NCI-H69 (cell line): ENCODE measurements at places on chromosomes 13 and 19.
A peak's percentile ranks its signal among the peaks of the same experiment; 100 is the strongest.

DNA sequence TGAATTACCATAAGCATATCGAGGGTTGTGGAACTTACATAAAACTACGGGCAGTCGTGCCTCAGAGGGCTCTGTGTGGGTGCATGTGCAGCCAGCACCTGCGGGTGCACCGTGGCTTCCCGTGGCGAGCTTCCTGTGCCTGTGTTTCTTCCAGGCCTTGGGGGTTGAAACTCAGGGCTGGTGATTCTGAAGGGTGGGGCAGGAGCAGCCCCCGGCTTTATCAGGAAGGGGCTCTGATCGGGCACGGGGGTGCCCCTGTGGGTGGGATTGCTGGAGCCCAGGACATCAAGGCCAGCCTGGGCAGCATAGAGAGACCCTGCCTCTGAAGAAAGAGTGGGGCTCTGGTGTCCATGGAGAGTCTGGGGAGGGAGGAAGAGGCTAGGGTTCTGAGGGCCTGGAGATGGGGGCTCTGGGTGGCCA, 11.1 kb downstream of the ATP4B start:
- peak; percentile 36 for DNase-seq

DNA sequence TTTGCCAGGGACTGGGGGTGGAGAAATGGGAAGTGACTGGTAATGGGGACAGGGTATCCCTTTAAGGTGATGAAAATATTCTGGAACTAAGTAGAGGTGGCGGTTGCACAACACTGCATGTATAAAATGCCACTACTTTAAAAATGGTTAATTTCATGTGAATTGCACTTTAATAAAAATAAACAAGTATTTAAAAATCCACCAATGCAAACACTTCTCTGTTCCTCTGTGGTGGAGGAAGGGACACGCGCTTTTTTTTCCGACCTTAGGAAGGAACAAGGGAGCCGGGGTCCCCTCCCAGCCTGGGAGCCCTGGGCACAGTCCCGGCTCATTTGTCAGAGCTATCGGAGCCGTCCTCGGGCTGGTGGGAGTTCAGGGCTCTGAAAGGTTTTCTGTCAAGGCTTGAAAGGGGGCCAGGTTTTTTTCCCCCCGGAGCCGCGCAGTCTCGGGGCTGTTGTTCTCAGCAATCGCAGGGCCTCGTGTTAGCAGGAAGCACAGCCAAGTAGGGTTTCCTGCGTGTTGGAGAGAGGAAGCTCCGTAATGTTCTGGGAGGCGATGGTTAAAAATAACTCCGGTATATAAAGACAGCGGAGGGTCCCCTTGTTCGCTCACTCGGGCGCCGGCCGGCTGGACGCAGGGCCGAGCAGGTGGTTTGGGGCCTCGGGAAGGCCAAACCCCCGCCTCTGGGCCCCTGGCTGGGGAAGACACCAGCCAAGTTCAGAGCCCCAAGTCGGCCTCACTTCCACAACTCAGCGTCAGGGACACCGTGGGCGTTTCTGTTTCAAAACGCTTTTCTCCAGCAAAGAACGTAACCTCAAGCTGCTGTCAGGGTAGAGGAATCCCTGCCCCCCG, 41.2 kb upstream of the KLF2 start:
- no peak for DNase-seq

DNA sequence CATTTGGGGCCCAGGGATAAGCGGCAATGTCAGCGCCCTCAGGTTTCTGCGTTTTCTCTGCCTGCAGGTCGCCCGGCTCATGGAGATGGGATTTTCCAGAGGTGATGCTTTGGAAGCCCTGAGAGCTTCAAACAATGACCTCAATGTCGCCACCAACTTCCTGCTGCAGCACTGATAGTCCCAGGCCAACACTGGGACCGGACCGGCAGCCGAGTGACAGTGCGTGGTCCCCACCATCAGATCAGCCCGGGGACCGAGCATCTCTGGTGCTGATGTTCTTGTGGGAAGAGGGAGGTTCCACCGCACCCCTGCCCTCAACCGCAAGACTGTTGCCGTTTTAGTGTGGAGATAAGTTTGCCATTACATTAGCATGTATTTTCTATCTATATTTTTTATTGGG, 78.0 kb upstream of the GPR183 start:
- no peak for DNase-seq

DNA sequence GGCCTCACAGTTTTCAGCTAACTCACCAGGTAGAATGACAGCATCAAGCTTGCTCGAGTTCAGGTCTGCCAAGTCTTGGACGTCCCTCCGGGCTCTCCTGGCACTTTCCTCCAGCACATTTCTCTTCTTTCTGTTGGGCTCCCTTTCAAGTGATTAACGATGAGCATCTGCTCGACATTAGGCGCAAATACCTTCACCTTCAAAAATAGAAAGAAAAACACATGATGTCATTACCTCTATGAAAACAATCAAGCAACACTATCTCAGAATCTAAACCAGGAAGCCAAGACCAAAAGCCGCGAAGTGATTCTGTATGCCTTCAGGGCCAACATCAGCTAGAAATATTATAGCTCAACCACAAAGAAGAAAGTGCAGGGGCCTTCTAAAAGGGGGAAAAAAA, 15.4 kb upstream of the CLN5 start:
- DNase-seq = peak; percentile 71

- DNase-seq = no peak
These were observed 318.8 kb downstream of the SHISA2 start for GRCh38 chr13:25733001-25733491.

DNA sequence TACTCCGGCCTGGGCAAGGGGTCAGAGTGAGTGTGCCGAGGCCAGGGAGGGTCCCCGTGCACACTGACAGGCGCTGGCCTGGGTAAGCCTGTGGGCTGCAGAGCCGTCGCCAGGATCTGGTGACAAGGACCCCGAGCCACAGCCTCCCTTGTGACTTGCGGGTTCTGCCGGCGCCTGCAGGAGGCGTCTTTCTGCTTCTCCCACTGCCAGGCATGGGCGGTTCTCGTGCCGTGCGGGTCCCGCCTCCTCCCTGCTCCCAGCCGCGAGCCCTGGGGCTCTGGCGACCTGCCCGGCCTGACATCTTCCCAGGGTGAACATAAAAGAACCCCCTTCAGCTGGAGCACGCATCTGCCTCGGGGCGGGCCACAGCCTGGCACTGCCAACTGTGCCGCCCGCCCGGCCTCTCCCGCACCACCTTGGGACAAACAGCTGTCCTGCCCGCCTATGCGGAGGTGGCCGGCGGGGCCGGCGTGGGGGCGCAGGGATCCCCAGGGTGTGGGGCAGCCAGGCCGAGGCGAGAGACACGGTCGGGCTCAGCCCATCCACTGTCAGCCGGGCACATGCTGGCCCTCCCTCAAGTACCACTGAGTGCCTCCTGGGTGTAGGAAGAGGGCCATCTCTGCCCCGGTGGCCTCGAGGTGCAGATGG, 1.5 kb upstream of the HCN2 start:
- peak; percentile 97 for DNase-seq

DNA sequence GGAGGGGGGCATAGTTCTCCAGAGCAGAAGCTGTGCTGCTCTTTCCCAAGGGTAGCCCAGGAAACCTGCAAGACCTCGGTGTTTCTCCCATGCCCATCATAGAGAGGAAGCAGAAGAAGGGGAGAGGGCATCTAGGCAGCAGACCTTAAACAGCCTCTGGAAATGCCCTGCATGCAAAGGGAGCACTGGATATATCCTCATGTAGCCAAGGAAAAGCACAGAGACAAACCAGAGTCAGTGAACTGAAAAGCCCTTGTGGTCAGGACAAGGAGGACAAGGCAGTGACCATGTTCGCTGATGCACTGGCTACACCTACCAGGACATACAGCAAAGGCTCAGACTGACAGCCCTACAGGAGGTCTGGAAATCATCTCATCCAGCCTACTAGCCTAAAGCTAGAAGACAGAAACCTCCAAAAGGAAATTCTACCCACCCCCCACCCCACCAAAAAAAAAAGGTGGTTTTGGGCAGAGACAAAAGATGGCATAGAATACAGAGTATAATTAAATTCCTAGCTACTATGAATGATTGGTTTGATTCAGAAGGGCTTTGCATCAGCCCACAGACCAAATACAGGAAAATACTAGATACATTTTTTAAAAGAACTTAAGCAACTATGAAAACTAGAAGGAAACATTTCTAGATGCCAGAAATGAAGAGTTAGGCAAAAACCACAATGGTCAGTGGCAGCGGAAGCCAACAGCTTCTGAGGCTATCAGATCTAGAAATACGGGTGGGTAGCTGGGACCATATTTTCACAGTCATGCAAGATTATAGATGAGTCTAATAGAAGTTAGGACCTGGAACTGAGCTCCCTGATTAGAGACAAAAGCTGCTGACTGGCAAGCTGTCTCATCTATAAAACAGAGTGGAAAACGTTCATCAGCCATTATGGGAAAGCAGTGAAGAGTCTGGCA, 4.4 kb upstream of the TBC1D4 start:
- no peak for DNase-seq

GRCh38 chr13:60696602-60697001, 299.6 kb downstream of the TDRD3 start:
- no peak for DNase-seq

DNA sequence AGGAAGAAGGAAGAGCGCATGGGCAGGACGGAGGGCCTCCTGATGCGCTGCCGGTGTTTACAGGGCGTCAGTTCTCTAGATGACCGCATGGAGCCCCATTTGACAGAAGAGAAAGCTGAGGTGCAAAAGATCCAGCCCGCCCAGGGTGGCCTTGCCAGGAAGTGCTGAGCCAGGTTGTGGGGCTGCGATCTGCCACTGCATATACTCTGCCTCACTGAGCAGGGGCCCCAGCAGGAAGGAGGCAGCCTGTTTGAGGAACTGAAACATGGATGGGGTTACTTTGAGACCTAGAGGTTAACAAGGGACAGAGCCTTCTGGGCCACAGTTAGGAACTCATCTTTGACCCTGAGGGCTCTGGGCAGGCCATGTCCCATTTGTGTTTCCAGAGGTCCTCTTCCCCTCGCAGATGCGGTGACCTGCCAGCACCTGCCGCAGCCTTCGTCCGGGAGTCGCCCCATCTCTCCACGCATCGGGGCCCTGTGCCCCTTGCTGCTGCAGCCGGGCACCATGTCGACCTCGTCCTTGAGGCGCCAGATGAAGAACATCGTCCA, 3.2 kb downstream of the EPN1 start:
- DNase-seq = no peak

DNA sequence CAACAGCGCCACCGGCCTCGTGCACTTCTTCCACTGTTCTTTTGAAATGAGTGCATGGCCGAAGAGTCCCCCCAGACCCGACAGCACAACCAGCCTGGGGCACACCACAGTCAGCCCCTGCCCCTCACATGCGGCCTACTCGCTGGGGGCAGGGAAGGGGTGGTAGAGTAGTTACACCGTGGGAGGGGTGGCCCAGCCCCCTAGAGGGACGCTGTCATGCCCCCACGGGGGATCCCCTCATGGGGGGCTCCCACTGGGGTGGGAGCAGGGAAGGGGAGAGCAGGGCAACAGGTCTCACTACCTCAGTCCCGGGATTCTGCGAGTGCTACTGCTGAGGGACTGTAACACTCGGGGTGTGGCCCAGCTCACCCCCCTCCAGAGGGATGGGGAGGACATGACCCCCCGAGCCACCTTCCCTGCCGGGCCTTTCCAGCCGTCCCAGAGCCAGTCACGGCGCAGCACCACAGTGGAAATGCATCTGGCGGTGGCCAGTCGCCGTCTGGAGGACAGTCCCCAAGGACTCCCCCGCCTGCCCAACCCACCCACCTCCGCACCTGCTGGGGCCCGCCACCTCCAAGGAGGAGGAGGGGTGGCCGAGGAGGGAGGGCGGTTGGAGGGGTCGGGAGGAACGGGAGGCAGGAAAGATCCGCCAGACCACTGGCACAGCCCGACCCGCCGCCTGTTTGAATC, 84.6 kb upstream of the ZNF254 start:
- no peak for DNase-seq

GRCh38 chr13:112900226-112900600, 68.8 kb upstream of the MCF2L start:
- no peak for DNase-seq

DNA sequence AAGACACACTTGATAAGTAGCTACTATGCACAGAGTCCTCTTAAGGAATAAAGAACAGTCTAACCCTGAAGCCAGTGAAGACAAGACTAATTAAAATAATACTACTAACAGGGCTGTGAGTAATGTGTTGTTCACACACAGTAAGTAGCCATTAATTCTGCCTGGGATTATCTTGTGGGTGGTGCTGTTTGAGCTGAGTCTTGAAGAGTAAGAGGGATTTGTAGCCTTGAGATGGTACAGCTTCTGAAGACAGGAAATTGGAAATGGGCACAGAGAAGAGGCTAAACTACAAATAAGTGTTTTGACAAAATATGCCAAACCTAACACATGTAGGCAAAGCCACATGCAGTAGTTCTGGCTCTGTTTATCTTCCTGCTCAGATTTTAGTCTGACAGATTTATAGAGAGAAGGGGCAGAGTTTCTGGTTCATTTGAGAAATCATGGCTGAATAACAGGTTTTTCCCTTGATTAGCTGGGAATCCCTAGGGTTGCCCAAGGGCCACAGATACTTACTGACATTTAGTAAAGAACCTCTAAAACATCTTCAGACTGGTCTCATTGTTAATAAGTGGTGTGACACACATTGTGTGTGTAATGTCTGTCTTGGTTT, 38.0 kb downstream of the ITGBL1 start:
- DNase-seq = no peak

DNA sequence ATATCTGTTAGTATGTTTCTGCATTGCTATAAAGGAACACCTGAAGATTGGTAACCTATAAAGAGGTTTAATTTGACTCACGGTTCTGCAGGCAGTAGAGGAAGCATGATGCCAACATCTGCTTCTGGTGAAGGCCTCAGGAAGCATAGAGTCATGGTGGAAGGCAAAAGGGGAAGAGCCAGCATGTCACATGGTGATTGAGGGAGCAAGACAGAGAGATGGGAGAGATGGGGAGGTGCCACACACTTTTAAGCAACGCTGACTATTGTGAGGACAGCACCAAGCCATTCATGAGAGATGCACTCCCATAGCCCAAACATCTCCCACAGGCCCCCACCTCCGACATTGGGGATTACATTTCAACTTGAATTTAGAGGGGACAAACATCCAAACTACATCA, 32.8 kb downstream of the COG6 start:
- DNase-seq = no peak
